Activated CD4-positive, alpha-beta T cell treated with anti-CD3 and anti-CD28 coated beads for 36 hours (primary cell): ENCODE measurements at places on chromosomes 7 and 10. TPM values are rescaled to one million over a fixed set of nuclear protein-coding genes. Genes with fewer than 3 reads are reported as not detected.

The GPR85 gene
- total RNA-seq = not detected

The AGR3 gene
- not detected for total RNA-seq

The CAMK2B gene
- total RNA-seq = 1.1 TPM

The SAP25 gene
- 9.9 TPM for total RNA-seq

The PLA2G12B gene
- not detected for total RNA-seq

- peaks cover 34% of the 10 kb centered on the region for H3K4me1 ChIP-seq
- no peak for DNase-seq
- H3K27me3 ChIP-seq = no peaks in the 10 kb centered on the region
- peak overlapping the region; percentile 19 for H3K4me3 ChIP-seq
- H3K36me3 ChIP-seq = peaks cover 43% of the 10 kb centered on the region
These were observed 35.1 kb downstream of the FHIP2A start for GRCh38 chr10:114856544-114857287.

GRCh38 chr10:125720002-125720382 is 483 bp downstream of the EDRF1 start:
- H3K4me3 ChIP-seq = peak overlapping the region; percentile 82
- no peak for DNase-seq
- peak overlapping the region; percentile 92 for H3K27ac ChIP-seq
- peaks cover 37% of the 10 kb centered on the region for H3K36me3 ChIP-seq
- H3K27me3 ChIP-seq = no peaks in the 10 kb centered on the region

DNA sequence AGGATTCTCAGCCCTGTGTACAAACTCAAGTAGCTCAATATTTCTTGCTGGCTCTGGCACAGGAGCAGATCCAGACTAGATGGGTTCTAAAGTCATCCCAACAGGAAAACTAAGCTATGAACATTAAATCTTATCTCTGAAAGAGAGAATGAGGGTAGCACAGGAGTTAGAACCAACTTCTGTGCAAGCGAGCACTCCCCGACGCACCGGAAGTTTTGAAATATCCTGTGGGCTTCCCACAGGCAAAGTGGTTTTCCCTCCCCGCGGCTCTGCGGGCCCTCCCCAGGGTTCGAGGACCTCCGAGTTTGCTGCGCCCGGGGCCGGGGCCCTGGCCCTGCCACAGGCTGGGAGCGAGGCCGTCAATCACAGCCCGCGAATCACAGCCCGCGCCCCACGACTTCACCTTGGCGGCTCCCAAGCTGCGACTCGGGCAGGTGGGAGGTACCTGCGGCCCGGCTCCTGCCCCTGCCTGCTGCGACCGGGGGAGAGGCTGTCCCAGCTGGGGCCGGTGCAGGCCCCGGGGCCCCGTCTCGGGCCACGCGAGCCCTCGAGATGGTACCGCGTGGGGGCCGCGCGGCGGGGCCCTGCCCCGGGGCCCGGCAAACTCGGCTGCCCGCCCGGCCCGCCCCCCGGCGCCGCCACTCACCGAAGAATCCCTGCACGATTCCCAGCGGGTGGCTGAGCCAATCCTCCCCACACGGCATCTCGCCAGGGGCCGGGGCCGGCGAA is 598 bp downstream of the MCMBP start:
- peaks cover 22% of the 10 kb centered on the region for H3K36me3 ChIP-seq
- peak; percentile 75 for DNase-seq
- peak overlapping the region; percentile 90 for H3K4me3 ChIP-seq
- H3K4me1 ChIP-seq = peaks cover 38% of the 10 kb centered on the region

DNA sequence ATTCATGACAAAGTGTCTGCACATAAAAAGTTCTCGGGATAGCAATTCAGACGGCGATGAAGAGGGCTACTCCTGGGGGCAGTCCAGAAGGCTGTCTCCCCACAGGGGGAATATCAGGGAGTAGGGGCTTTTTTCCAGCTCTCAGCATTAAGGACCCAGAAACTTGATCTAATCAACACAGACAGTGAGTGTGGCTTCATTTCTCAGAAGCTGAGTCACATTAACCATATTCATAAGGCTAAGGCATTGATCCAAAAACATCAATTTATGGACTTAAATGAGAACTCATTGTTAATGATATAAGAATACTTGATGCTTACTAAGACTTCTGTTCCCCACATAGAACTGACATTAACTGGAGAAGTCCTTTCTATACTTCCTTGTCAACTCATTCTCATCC is 87.5 kb upstream of the AOAH start:
- peaks cover 17% of the 10 kb centered on the region for H3K4me1 ChIP-seq
- no peak overlapping the region for H3K4me3 ChIP-seq
- H3K27ac ChIP-seq = no peak overlapping the region
- DNase-seq = no peak

- H3K27ac ChIP-seq = no peak overlapping the region
- no peaks in the 10 kb centered on the region for H3K4me1 ChIP-seq
- no peak for DNase-seq
- peaks cover 2% of the 10 kb centered on the region for H3K27me3 ChIP-seq
- H3K36me3 ChIP-seq = no peaks in the 10 kb centered on the region
- H3K4me3 ChIP-seq = no peak overlapping the region
These were observed 75.6 kb upstream of the TCERG1L start for GRCh38 chr10:131387018-131387529.

DNA sequence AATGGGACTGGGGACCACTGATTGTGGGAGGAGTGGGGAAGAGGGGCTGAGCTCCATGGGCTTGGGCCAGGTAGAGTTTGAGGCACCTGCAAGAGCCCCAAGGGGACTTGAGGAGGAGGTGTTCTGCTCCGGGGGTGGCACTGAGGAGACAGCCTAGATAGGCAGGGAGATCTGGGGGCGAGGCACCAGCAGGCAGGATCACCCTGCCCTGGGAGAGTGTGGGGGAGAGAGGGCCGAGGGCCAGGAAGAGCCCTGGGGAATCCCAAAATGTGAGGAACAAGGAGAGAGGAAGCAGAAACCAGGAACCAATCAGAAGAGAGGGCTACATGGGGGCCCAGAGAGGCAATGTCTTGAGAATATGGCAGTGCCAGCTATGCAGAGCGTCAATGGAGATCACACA is 34.6 kb downstream of the LEP start:
- H3K27me3 ChIP-seq = peaks cover 8% of the 10 kb centered on the region
- DNase-seq = no peak
- no peak overlapping the region for H3K27ac ChIP-seq
- peaks cover 18% of the 10 kb centered on the region for H3K36me3 ChIP-seq

GRCh38 chr10:100807241-100807951 is 62.0 kb downstream of the PAX2 start:
- H3K4me1 ChIP-seq = no peaks in the 10 kb centered on the region
- H3K36me3 ChIP-seq = no peaks in the 10 kb centered on the region
- DNase-seq = no peak
- H3K4me3 ChIP-seq = no peak overlapping the region
- peaks cover 52% of the 10 kb centered on the region for H3K27me3 ChIP-seq

DNA sequence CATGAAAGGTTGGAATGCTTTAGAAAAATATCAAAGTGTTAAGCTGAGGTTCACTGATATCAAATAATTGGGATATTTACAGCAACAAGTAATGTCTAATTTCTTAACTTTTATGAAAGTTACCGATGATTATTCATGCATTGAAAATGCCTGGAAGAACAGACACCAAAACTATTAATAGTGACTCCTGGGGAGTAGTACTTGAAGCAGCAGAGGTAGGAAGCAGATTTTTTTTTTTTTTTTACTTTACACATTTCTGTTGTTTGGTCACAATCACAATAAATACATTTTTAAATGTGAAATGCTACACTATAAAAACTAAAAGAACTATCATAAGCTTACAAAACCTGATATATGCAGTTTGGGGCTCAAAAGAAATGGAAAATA is 70.5 kb upstream of the FGL2 start:
- H3K4me1 ChIP-seq = peaks cover 13% of the 10 kb centered on the region
- H3K4me3 ChIP-seq = no peak overlapping the region
- no peak for DNase-seq
- H3K27me3 ChIP-seq = no peaks in the 10 kb centered on the region
- H3K27ac ChIP-seq = no peak overlapping the region

DNA sequence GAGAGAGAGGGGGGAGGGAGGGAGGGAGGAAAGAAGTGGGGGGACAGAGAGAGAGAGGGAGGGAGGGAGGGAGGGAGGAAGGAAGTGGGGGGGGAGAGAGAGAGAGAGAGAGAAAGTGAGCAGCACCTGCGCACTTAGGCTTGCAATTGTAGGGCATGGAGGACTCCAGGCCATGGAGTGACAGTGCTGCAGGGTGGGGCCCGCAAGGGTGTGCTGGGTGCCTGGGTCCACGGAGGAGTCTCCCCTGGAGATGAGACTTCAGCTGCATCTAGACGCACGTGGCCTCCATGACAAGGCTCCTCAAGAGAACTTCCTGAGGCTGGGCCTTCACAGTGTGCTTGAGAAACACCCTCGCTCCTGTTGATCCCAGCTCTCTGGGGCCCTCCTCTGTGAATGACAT is 44.5 kb downstream of the CLRN3 start:
- H3K36me3 ChIP-seq = no peaks in the 10 kb centered on the region
- no peak overlapping the region for H3K4me3 ChIP-seq
- H3K27ac ChIP-seq = no peak overlapping the region
- no peak for DNase-seq
- peaks cover 4% of the 10 kb centered on the region for H3K27me3 ChIP-seq

GRCh38 chr7:142865766-142866165 is 10.9 kb downstream of the EPHB6 start:
- no peak overlapping the region for H3K4me3 ChIP-seq
- DNase-seq = no peak
- no peaks in the 10 kb centered on the region for H3K27me3 ChIP-seq
- H3K36me3 ChIP-seq = peaks cover 12% of the 10 kb centered on the region
- H3K27ac ChIP-seq = no peak overlapping the region

DNA sequence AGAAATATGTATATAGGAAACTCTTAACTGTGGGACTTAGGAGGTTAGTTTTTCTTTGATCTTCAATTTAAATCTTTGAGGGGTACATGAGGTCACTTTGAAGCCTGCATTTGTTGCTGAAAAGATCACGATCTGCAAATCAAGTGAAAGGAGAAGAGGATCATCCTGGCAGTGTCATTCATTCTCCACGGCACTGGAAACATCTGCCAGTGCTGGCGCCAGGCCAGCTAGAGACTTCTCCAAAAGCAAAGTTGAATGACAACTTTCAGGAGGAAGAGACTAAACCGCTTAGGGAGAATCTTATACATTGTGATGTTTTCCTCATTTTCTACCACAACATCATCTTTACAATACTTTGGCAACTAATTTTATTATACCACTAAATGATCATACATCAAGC is 42.5 kb downstream of the MRC1 start:
- H3K27ac ChIP-seq = no peak overlapping the region
- H3K36me3 ChIP-seq = no peaks in the 10 kb centered on the region
- no peak overlapping the region for H3K4me3 ChIP-seq
- peaks cover 3% of the 10 kb centered on the region for H3K27me3 ChIP-seq

DNA sequence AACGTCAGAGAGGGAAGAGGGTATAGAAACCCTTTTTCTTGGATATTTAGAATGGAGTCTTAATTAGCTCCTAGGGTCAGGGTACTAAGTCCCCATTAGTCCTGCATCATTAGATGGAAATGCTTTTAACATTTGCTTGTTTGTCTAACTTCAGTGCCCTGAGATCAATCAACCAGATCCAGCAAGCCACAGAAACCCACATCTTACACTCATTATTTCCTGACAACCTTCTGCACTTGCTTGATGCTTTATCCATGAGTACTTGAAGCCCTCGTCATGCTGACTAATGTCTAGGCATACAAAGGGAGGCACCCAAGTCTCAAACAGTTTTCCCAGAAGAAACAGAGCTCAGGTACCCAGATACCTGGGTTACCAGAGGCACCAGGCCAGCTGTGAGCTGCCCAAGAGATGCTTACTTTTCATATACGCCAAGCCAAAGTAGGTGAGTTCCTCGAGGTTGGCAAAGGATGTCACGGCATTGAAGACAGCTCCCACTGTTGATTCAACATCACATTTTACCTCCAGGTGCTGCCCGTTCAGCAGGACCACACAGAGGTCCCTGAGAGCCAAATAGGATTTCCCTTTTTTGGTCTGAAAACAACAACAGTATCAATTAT is 42.7 kb downstream of the FRMPD2 start:
- H3K4me1 ChIP-seq = no peaks in the 10 kb centered on the region
- no peak overlapping the region for H3K27ac ChIP-seq
- no peaks in the 10 kb centered on the region for H3K36me3 ChIP-seq

- H3K27me3 ChIP-seq = peaks cover 13% of the 10 kb centered on the region
- no peak overlapping the region for H3K4me3 ChIP-seq
These were observed 23.3 kb downstream of the SFTPD start for GRCh38 chr10:79925614-79926013.

DNA sequence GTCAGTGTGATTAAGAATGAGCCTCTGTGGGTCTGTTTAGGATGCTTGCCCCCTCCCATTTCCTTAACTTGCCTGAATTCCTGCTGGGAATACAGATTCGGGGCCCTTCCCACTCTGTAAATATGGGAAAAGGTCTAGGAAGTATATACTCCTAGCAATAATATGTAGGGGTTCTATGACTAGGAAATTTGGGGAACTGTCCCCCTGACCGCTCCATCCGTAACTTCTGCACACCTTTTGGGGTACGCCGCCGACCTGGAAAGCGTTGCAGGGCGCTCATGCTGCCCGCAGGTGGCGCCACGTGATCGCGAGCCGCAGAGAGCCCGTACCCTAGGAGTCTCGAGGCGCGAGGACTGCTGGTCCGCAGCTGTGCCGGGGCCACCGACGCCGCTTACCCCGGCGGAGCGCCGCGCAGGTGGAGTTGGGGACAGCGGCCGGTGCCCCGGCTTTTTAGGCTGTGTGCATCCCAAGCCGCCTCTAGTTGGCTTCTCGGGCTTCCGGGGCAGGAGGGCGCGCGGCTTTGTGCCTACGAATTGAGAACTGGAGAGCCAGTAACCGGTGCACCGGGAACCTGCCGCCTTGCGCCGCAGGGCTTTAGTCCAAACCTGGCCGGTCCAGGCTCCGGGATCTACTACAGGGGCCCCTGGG is 656 bp upstream of the CNNM2 start:
- DNase-seq = peak; percentile 91
- peak overlapping the region; percentile 60 for H3K27ac ChIP-seq
- H3K4me3 ChIP-seq = peak overlapping the region; percentile 83
- H3K36me3 ChIP-seq = peaks cover 3% of the 10 kb centered on the region

DNA sequence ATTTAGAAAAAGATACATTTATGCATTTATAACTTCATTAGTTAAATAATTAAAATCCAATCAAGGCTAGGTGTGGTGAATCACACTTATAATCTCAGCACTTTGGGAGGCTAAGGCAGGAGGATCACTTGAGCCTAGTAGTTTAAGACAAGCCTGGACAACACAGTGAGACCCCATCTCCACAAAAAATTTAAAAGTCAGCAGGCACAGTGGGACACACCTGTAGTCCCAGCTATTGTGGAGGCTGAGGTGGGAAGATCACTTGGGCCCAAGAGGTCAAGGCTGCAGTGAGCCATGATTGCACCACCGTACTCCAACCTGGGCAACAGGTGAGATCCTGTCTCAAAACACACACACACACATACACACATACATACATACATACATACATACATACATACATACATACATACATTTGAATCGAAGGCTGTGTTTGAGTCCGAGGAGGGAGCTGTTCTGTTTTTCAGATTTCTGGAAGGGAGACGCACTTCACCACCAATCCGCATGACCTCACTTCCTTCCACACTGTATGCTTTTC is 30.1 kb downstream of the SFMBT2 start:
- H3K27me3 ChIP-seq = no peaks in the 10 kb centered on the region
- peaks cover 42% of the 10 kb centered on the region for H3K36me3 ChIP-seq
- no peak overlapping the region for H3K27ac ChIP-seq
- H3K4me1 ChIP-seq = peaks cover 38% of the 10 kb centered on the region
- no peak overlapping the region for H3K4me3 ChIP-seq
